ENCODE measurements at places on chromosomes 4 and X.

- H3K4me1 ChIP-seq, result no peaks in the 10 kb centered on the region
- no peak for DNase-seq
- no peaks in the 10 kb centered on the region for H3K27me3 ChIP-seq
- H3K27ac ChIP-seq, result no peak overlapping the region
- no peaks in the 10 kb centered on the region for H3K36me3 ChIP-seq
These were observed 25.5 kb downstream of the MAGEA4 start for GRCh38 chrX:151938172-151938571.

- no peaks in the 10 kb centered on the region for H3K36me3 ChIP-seq
- no peaks in the 10 kb centered on the region for H3K27me3 ChIP-seq
- H3K27ac ChIP-seq, result no peak overlapping the region
- DNase-seq, result no peak
- H3K4me1 ChIP-seq, result no peaks in the 10 kb centered on the region
- no peak overlapping the region for H3K4me3 ChIP-seq
These were observed 17.2 kb upstream of the RTL9 start for GRCh38 chrX:110341189-110342035.

- H3K36me3 ChIP-seq, result no peaks in the 10 kb centered on the region
- H3K4me3 ChIP-seq, result no peak overlapping the region
- DNase-seq, result no peak
These were observed 23.0 kb upstream of the PPA2 start for GRCh38 chr4:105496899-105497298.

DNA sequence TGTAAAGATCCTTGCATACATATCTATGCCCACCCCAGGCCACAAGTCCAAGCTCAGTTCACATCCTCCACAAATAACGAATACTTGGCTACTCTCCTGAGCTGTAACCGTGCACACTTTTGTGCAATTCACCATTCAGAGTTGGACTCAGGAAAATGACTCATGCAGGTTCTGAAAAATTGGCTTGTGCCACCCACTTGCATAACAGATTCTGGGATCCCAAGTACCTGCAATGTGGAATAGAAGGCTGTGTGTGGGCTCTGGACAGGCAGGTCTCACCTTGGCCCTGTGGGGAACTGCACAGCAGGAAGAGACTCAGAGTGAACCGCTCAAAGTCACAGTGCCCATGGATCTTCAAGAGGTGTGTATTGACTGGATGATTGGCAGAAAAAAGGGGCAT, 502.7 kb downstream of the PACRGL start:
- no peaks in the 10 kb centered on the region for H3K36me3 ChIP-seq
- no peak overlapping the region for H3K27ac ChIP-seq
- H3K27me3 ChIP-seq, result no peaks in the 10 kb centered on the region

GRCh38 chr4:184096561-184097240, 121.0 kb downstream of the ENPP6 start:
- peaks cover 37% of the 10 kb centered on the region for H3K27me3 ChIP-seq
- H3K4me3 ChIP-seq, result peak overlapping the region; percentile 40
- peaks cover 4% of the 10 kb centered on the region for H3K4me1 ChIP-seq
- no peak overlapping the region for H3K27ac ChIP-seq

DNA sequence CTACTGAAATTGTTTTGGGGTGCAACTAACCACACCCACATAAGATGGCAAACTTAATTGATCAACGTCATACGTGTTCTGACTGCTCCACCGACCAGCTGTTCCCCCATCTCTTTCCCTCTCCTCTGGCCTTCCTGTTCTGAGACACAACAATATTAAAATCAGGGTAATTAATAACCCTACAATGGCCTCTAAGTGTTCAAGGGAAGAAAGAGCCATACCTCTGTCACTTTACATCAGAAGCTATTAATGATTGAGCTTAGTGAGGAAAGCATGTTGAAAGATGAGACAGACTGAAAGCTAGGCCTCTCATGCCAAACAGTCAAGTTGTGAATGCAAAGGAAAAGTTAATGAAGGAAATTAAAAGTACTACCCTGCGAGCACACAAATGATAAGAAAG, 173.9 kb upstream of the FTHL17 start:
- H3K27ac ChIP-seq, result no peak overlapping the region
- no peaks in the 10 kb centered on the region for H3K27me3 ChIP-seq
- DNase-seq, result no peak
- H3K4me3 ChIP-seq, result no peak overlapping the region

DNA sequence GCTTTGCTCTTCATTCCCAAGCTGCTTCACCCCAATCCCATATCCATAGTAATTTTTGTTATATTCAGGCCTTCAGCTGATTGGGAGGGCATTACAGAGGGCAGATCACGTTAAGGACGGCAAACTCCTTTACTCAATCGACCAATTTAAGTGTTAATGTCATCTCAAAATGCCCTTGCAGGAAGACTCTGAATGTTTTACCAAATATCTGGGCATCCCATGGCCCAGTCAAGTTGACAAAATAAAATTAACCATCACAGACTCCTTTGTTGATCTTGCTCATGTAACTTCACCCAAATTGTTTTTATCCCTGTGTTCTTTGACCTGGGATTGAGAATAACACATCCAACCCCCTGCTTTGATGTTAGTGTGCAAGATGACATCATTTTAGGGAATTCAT, 1018.3 kb upstream of the LCORL start:
- H3K4me1 ChIP-seq, result no peaks in the 10 kb centered on the region
- H3K27me3 ChIP-seq, result no peaks in the 10 kb centered on the region
- H3K36me3 ChIP-seq, result no peaks in the 10 kb centered on the region
- H3K27ac ChIP-seq, result no peak overlapping the region
- DNase-seq, result no peak

All from central memory CD8-positive, alpha-beta T cell (primary cell).